ENCODE measurements at places on chromosomes 5 and 9.
A peak's percentile ranks its signal among the peaks of the same experiment; 100 is the strongest.

DNA sequence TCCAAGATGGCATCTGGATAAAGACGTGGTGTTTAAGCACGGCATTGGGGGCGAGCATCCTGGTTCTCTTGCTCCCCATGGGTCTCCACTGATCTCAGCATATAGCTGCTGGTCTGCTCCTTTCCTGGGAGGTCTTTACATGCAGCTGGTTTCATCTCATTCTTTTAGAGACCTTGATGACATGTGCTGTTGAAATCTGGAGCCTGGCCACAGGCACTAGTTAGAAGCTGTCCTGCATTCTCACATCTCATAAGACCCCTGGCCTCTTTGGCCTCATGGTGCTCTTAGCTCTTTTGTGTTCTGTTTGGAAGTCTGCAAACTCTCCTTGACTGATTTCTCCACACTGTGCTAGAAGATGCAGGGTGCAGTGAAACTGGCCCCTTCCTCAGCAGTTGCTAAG lies 113.0 kb downstream of the SMARCA2 start:
- DNase-seq = no peak

DNA sequence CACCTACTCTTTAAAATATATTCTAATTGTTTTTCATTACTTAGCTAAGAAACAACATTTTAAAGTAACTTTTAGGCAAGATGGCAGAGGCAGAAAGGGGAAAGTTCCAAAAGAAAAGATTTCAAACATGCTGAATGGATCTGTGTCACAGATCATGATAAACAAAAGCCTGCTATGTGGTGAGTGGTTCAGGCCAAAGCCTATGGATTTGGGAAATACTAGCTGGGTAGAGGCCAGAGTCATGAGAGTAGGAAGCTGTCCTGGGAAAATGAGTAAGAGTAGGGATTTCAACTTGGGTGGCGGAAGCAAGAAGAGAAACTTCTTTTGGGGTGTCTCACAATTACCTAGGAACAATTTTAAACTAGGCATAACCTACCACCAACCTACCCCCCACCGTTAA lies 68.7 kb upstream of the GRHPR start:
- DNase-seq = no peak

- DNase-seq = no peak
Observed at GRCh38 chr5:136619556-136619955, 254.2 kb upstream of the TRPC7 start.

DNA sequence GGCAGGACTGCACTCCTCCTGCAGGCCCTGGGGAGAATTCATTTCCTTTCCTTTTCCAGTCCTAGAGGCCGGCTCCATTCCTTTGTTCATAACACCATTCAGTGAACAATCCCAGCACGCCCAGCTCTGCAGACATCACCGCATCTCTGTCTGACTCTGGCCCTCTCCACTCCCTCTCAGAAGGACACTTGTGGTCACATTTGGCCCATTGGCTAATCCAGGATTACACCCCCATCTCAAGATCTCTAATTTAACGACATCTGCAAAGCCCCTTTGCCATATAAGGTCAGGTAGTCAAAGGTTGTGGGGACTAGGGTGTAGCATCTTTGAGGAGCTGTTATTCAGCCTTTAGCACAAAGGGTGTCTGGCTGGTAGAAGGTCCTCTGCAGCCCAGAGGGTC lies 185.0 kb upstream of the DAP start:
- no peak for DNase-seq

- no peak for DNase-seq
Observed at GRCh38 chr9:128026773-128027541, 40.2 kb downstream of the NAIF1 start.

DNA sequence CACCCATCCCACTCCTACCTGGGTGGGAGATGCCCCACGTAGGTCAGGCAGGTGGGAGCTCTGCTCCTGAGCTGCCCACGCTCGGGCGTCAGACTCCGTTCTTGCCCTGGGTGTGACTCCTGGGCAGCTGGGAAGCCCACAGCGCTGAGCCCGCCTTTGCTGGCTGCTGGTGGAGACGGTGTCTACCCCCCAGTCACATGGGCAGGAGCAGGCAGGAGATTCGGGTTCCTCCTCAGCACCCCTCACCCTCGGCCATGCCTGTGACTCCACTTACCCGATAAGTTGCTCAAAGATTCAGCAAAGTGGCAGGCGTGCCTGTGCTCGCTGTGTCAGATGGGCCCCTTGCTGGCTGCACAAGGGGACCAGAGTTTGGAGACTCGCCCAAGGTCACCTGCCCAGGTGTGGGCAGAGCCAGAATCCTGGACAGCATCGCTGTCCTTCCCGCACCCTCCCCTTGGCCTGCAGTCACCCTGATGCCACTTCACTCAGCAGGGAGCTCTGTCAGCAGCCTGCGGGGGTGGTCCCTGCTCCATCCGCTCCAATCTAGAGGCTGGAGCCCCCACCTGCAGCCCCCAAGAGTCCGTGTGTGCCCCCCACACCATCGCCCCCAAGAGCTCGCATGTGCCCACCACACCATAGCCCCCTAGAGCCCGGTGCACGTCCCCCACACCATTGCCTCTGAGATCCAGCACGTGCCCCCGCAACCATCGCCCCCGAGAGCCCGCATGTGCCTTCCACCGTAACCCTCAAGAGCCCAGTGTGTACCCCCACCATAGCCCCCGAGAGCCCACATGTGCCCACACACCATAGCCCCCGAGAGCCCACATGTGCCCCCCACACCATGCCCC lies 4.2 kb downstream of the LCN1 start:
- DNase-seq = no peak

GRCh38 chr5:154654486-154655371 lies 100.4 kb upstream of the LARP1 start:
- no peak for DNase-seq

GRCh38 chr5:68415177-68416085 lies 199.9 kb downstream of the PIK3R1 start:
- no peak for DNase-seq

- DNase-seq = no peak
Observed at GRCh38 chr5:68746643-68747420, 347.0 kb upstream of the SLC30A5 start.

DNA sequence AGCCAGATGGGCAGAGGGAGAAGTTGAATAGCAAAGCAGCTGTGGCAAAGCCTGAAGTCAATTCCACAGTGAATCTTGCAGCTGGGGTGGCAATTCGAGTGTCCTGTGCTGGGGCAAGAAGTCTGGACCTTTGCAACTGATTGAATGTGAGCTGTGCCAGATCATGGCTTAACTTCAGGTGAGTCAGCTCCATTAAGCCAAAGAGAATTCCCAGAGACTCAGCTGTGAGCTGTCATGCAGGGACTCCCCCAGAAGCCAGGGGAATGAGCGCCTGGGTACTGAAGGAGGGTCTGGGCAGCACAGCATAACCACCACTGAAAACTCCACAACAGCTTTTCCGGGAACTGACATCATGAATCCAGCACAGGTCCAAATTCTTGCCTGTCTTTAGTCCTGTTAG lies 153.5 kb upstream of the TRPC7 start:
- DNase-seq = no peak

GRCh38 chr5:141989720-141990119 lies 20.8 kb downstream of the RNF14 start:
- DNase-seq = no peak

DNA sequence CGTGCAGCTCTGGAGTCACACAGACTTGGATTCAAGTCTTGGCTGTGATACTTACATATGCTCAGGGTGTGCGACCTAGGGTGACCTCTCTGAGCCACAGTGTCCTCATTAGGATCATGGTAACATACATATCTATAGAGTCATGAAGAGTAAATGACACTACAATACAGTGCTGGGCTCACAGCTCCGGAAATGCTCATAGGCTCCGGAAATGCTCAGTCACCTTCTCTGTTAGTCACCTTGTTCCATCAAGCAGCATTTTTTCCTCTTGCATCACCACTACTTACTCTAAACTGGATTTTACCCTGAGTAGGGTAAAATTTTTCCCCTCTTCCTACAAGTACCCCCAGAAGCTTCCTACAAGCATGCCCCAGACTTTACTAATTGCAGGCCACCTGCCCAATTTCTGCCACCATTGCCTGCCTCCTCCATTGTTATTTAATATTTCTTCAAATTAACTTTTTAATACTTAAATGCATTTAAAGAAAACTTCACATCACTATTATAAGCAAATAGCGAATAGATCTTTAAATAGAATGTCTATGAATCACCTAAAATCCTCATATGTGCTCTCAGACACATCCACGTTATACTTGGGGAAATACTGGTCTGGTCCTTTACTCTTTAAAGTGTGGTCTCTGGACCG lies 147.6 kb upstream of the SPRY4 start:
- no peak for DNase-seq

- no peak for DNase-seq
Observed at GRCh38 chr5:136802383-136802782, 437.0 kb upstream of the TRPC7 start.

- no peak for DNase-seq
Observed at GRCh38 chr9:134061688-134062371, 6.0 kb downstream of the BRD3 start.

DNA sequence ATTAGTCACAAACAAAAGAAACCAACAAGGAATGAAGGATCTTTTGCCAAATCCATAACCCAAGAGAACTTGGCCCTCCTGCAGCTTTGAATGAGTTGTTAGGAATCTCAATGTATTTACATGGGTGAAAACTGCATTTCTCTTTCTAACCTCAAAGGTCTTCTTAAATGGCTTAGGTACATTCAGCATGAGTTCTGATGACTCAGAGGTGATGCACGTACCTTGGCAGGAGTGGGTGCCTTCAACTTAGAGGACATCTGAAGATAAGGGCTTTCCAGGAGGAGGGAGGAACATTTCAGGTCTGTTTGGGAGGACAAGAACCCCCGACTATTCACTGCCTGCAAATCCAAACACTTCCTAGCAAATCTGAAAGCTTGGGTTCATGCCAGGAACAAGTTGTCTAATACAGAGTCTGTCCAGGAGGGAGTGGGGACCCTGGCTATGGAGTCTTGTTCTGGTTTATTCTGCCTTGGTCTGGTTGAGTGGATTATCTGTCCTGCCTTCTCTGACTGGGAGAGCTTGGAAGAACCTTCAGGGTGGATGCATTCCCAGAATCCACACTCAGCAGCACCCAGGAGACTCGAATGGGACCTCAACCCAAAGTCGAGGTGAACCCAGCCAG lies 65.7 kb downstream of the IRX2 start:
- no peak for DNase-seq

GRCh38 chr9:85917756-85918155 lies 23.2 kb upstream of the NAA35 start:
- DNase-seq = no peak

DNA sequence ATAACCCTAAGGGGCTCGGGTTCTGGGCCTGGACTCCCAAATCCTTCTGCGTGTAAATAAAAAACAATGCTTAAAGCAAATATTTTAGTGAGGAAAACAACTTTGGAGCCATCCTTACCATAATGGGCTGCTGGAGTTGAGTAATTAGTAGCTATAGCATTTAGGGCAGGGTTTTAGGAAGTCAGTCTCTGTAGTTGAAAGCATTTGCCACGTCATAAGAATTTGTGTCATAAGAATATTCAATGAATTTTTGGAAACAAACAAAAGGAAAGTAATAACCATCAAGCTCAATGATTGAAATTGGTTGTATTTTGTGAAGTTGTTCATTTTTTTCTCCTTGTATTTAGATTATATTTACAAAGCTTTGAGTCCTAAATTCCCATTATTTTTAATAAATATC lies 114.8 kb upstream of the ELL2 start:
- no peak for DNase-seq

GRCh38 chr5:170270293-170271069 lies 27.1 kb downstream of the LCP2 start:
- no peak for DNase-seq

- DNase-seq = no peak
Observed at GRCh38 chr9:131100445-131100844, 4.1 kb downstream of the AIF1L start.

GRCh38 chr9:88106492-88106891 lies 31.8 kb downstream of the SPATA31C2 start:
- DNase-seq = no peak

GRCh38 chr5:57499262-57500050 lies 16.8 kb upstream of the ACTBL2 start:
- no peak for DNase-seq

DNA sequence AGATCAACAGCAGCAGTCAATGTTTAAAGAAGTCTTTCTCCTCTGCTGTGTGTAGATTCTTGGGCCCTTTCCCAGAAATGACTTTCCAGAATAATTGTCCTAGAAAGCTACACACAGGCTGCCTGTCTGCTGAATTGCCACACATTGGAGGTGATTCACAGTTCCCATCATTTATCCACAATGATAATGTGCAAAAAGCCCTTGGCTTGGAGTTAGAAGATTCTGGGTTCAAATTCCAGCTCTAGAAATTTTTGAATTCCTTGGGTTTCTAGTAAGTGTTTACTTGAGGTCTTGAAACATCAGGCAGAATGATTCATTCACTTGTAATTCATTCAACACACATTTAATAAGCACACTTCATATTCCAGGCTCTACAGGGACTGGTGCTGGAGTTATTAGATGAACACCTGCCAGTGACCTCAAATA lies 28.6 kb upstream of the EPB41L4B start:
- no peak for DNase-seq

DNA sequence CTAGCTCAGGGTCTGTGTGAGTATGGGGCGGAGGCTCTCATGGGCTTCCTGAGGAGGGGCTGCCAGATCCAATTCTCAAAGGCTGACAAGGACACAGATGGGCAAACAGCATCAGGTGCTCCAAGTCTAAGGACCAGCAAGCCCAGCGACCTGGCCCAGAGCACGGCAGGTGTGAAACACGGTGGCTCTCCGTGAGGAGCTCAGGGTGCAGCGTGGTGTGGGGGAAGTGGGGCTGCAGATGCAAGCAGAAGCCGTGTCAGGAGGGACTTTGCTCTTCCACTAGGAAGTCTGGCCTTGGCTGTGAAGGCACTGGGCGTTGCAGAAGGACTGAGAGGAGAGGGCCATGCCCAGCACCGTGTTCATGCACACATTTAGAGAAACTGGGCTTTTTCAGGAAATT lies 420.0 kb downstream of the GADD45G start:
- DNase-seq = no peak

DNA sequence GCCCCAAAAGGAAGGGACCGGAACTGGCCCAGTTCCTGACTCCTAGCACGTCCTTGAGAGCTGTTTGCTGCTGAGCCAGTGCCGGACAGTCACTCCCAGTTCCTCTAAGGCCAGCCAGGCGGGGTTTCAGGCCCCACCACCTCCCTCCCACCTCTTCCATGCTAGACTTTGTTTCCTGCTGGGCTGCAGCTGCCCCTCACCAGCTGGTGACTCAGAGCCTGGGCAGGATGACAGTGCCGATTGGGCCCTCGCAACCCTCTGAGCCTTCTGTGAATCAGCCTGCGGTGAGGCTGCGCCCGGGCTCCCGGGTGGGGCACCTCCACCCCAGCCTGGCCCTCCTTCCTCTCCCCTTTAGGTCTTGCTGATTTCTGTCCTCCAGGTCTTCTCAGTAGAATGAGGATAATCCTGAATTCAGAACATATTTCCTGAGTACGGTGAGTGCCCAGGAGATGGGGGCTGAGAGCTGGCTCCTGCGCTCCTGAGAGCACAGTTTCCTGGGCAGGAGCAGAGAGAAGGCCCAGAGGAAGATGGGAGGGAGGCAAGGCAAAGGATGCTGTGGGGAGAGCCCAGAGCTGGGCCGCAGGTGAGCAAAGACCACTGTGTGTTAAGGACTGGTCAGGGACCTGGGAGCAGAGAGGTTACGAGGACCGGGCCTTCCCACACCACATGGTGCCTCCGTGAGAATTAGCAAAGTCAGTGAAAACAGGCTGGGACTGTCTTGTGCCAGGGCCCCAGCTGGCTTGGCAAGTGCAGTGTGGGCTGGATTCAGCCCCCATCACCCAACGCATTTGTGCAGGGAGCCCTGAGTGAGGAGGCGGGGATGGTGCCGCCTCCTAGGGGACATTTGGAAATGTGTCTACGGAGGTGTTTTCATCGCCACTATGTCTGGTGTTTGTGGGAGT lies 32.9 kb upstream of the STXBP1 start:
- peak; percentile 57 for DNase-seq

GRCh38 chr5:172773481-172774469 lies 2.8 kb upstream of the DUSP1 start:
- DNase-seq = no peak

Measured in stimulated activated CD8-positive, alpha-beta memory T cell treated with anti-CD3 and anti-CD28 coated beads, Interleukin-2, amount 100 ng/mL, for 1 hour (primary cell).